ENCODE measurements at places on chromosomes 11 and 22.

GRCh38 chr11:107508858-107509244 is 51.2 kb upstream of the CWF19L2 start:
- no peak for DNase-seq

- DNase-seq = peak; percentile 81
Observed at GRCh38 chr22:20429254-20430100, 8.1 kb downstream of the SCARF2 start.

DNA sequence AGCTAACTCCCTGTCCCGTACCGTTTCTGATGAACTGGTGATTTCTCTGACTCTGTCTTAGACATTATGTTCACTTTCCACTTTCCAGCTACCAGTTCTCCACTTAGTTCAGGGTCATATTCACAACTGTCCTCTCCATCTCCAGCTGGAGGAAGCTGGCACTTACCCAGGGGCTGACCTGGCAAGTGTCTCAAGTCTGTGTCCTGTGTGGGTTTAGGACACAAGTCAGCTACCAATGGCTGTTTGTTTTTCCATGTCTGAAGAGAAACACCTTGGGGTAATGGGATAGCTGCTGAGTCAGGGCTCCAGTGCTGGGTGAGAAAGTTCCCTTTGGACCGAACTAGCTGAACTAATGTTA is 134.4 kb downstream of the CSNK2A3 start:
- no peak for DNase-seq

- DNase-seq = no peak
Observed at GRCh38 chr11:1888347-1888753, 3.3 kb downstream of the PRR33 start.

GRCh38 chr11:37978647-37979046 is 1380.6 kb upstream of the RAG2 start:
- no peak for DNase-seq

- no peak for DNase-seq
Observed at GRCh38 chr22:49124608-49125007, 703.1 kb downstream of the BRD1 start.

- DNase-seq = no peak
Observed at GRCh38 chr11:46896719-46897406, 21.5 kb downstream of the LRP4 start.

GRCh38 chr11:5922749-5923426 is 19.2 kb upstream of the OR56A3 start:
- DNase-seq = no peak

DNA sequence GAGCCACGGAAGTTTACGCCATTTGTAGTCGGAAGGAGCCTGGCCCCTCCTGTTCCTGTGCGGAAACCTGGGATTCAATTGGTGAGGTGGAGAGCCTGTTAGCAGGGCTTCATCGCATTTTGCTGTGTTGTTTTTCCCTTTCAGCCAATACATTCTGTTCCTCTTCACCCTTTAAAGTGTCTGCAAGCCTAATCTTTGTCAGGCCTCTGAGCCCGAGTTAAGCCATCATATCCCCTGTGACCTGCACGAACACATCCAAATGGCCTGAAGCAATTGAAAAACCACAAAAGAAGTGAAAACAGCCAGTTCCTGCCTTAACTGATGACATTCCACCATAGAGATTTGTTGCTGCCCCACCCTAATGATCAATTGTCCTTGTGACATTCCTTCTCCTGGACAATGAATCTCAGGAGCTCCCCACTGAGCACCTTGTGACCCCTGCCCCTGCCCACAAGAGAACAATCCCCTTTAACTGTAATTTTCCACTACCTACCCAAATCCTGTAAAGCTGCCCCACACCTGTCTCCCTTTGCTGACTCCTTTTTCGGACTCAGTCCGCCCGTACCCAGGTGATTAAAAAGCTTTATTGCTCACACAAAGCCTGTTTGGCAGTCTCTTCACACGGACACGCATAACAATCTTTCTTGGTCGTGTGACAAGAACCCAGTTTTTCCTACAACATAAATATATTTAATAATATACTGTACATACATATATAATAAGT is 37.1 kb upstream of the MMP12 start:
- DNase-seq = no peak

- no peak for DNase-seq
Observed at GRCh38 chr22:22218302-22218701, 26.3 kb upstream of the VPREB1 start.

DNA sequence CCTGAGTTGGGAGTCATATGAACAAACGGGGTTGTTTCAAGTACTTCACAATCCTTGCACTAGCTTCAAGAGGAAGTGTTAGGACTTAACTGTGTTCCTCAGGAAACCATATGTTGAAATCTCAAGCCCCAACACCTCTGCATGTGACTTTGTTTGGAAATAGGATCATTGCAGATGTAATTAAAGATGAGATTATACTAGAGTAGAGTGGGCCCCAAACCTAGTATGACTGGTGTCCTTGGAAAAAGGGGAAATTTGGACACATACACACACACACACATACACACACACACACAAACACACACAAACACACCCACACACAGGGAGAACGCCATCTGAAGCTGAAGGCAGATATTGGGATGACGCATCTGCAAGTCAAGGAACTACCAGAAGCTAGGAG is 6.4 kb upstream of the CEP295 start:
- no peak for DNase-seq

- no peak for DNase-seq
Observed at GRCh38 chr11:63508009-63508408, 2.1 kb downstream of the LGALS12 start.

- DNase-seq = no peak
Observed at GRCh38 chr11:106937111-106937510, 81.2 kb downstream of the GUCY1A2 start.

GRCh38 chr11:19474211-19474610 is 233.5 kb upstream of the E2F8 start:
- DNase-seq = no peak

DNA sequence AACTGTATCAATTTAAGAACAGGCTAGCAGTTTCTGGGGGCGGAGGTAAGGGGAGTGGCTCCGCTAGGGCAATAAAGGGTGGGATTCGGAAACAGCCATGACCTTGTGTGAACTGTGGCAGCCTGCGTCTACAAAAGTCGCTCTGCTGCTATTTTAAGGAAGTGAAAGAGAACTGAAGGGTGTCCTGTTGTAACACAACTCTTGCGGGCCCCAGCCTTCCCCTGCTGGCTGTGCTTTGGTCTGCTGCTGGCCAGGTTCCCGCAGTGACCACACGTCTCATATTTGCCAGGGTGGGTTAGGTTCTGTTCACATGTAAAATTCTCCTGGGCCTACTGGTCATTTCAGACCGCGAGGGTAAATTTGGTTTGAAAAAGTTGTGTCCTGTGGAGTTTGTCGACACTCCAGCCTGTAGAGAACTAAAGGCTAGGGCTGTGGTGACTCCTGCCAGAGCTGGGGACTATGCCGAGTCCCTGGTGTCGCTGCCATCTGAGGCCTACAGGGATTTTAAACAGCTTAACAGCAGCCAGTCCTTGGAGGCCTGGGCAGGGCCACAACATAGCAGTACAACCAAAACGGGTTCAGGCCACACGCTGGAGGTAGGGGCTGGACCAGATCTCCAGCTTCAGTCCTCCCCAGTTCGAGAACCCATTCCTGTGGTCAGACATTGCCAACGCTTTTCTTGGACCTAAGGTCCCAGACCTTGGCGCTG is 1.1 kb upstream of the PPFIBP2 start:
- DNase-seq = no peak

GRCh38 chr11:94583866-94584500 is 16.8 kb downstream of the PIWIL4 start:
- DNase-seq = no peak

- DNase-seq = no peak
Observed at GRCh38 chr11:43576803-43577521, 103.6 kb upstream of the HSD17B12 start.

GRCh38 chr11:36615826-36616225 is 17.8 kb upstream of the RAG2 start:
- DNase-seq = no peak

DNA sequence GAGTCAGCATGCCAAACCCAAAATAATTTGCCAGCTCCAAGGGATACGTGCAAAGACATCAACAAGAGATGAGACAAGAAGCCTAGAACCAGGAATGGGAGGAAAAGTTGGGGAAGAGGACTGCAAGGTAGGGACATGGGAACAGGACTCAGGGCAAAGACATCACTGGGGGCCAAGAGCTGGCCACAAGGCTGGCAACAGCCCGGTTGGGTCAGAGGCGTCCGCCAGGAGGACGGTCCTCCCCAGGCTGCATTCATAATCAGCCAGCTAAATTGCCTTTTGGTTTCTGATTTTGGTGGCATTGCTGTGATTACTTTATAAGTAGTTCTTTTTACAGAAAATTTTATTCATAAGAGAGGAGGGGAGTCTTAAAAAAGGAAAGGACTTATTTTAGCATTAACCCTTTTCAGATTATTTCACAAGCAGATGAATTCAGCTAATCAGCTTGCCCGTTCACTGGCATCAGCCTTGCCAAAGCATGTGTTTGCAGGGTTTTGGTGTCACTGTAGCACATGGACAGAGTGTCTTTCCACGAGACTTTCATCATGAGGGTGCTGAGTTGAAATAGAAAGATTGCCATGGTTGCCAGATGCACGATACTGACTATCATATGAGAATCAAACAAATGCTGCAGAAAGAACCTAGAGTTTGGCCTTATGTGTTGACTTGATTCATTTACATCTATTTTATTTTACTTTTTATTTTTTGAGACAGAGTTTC is 23.2 kb upstream of the NAV2 start:
- no peak for DNase-seq

GRCh38 chr22:29634847-29635246 is 31.4 kb downstream of the NF2 start:
- no peak for DNase-seq

- no peak for DNase-seq
Observed at GRCh38 chr11:130189492-130190210, 30.1 kb downstream of the ST14 start.

- no peak for DNase-seq
Observed at GRCh38 chr11:65593518-65594414, 1.8 kb downstream of the KCNK7 start.

DNA sequence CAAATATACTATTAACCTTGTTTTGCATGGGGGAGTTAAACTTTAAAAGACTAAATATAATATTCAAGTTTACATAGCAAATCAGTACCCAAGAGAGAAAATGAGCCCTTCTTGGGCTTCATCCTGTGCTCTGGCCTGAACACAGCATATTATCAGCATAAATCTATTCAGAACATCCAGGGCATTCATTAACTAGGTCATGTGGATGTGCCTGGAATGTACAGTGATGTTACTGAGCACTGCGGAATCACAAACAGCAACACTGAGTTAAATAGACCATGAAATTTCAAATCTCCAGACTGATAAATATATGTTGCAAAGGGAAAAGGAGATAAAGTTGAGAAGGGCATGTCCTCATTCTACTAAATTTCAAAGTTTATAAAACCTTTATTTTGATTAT is 426.4 kb downstream of the AASDHPPT start:
- DNase-seq = no peak

GRCh38 chr11:30487200-30487898 is 98.8 kb downstream of the MPPED2 start:
- DNase-seq = no peak

- DNase-seq = no peak
Observed at GRCh38 chr11:7514099-7514591, 346 bp downstream of the PPFIBP2 start.

GRCh38 chr22:48378673-48379072 is 1449.0 kb downstream of the BRD1 start:
- DNase-seq = no peak

DNA sequence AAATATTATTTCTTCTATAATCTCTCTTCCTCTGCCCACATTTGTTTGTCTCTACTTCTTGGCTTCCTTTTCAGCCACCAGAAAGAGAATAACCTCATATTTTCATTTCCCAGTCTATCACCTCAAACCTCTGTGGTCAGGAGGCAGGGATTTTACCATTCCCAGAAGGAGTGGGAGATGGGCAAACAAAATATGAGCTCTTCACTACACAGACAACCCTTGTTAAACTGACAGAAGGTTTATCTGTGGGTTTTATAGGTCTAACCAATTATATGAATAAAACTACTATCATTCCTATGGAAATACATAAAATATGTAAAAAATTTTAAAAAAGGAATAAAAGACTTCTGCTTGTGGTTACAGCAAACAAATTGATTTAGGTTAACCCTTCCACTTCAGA is 160.0 kb upstream of the TRPC6 start:
- no peak for DNase-seq

- DNase-seq = no peak
Observed at GRCh38 chr22:45843031-45843430, 133.9 kb downstream of the WNT7B start.

DNA sequence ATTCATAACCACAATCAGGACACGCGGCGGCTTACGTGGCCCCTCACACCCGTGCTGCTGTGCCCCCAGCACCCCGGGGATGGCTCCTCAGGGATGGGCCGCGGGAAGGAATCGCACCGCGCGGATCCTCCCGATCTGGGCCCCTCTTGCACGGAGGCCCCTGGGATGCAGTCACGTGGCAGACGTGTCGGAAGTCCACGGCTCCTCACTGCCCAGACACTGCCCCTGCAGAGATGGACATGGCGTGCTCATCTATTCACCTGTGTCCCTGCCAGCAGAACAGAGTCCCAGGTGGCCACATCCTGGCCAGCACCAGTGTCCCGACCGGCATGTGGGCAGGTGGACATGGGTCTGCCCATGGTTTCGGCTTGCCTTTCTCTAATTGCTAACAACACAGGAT is 12.8 kb downstream of the MOB2 start:
- DNase-seq = no peak

- DNase-seq = no peak
Observed at GRCh38 chr22:20566420-20567260, 59.2 kb downstream of the MED15 start.

DNA sequence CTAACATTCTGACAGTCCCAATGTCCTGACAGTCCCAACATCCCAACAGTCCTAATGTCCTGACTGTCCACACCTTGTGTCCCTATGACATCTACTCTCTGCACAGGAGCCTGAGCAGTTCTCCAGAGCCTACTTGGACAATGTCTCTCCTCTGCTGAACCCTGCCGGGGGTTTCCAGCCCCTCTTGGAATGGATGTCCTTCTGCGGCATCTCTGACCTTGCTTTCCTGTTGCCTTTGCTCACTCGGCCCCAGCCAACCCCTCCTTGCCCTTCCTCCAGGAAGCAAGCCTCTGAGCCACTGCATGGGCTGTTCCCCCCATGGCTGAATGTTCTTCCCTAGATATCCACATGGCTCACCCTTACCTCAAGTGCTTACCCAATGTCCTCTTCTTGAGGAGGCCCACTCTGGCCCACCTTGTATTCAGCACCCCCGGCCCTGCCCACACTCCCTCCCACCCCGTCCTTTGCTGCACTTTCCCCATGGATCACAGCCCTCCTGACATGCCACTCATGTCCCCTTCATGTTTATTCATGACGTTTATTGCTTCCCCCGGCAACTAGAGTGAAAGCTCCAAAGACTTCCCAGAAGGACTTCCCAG is 59.5 kb downstream of the DHCR7 start:
- no peak for DNase-seq

DNA sequence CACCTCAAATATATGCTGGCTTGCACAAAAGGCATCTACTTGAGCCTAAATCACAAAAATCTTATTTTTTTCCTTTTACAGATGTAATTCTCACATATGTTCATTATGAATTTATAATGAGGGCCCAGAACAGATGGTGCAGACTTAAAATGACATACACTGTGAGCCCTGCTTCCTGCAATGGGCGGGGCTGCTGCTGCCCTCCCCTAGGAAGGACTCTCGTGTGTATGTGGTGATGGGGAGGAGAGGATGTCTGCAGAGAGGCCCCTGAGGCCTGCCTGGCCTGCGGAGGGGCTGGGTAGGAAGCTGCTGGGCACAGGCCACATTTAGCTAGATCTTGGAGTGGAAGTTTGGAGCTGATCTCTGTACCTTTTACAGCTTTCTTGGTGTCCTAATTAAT is 233.4 kb upstream of the KIRREL3 start:
- DNase-seq = no peak

GRCh38 chr11:68751331-68751856 is at the start of gene TESMIN:
TESMIN (minus strand) TSS chr11:68751520; CDS start chr11:68750660, 860 bp downstream.
- DNase-seq = peak; percentile 86

All from stimulated activated CD4-positive, alpha-beta T cell treated with anti-CD3 and anti-CD28 coated beads, TNF-alpha, amount 100 ng/mL, for 24 hours (primary cell).